C1 segment of cervical spinal cord (tissue), 14 donors: ENCODE measurements at places on chromosomes 2 and 18.

GRCh38 chr2:240568678-240569522 is 616 bp downstream of the RNPEPL1 start:
- peak; percentile 13 for DNase-seq

- DNase-seq, result no peak
Observed at GRCh38 chr2:130823886-130824491, 12.7 kb upstream of the ARHGEF4 start.

GRCh38 chr2:161425728-161426454 is 9.8 kb downstream of the TBR1 start:
- no peak for DNase-seq

GRCh38 chr2:95057535-95058370 is 32.2 kb downstream of the MAL start:
- peak; percentile 56 for DNase-seq

GRCh38 chr2:166867874-166868514 is 20.3 kb upstream of the XIRP2 start:
- DNase-seq, result no peak

DNA sequence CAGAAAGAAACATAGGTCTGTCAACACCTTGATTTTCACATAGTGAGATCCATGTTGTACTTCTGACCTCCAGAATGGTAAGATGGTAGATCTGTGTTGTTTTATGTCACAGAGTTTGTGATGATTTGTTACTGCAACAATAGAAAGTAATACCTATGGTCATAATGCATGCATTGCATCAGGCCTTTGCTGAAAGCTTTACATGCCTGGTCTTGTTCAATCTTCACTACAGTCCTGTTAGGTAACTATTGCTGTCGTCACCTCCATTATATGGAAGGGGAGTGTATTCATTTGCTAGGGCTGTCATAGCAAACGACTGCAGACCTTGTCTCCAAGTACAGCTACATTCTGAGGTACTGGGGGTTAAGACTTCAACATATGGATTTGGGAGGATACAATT is 243.5 kb downstream of the ANAPC1 start:
- DNase-seq, result no peak

GRCh38 chr18:46174342-46175041 is 70.3 kb downstream of the HAUS1 start:
- no peak for DNase-seq

DNA sequence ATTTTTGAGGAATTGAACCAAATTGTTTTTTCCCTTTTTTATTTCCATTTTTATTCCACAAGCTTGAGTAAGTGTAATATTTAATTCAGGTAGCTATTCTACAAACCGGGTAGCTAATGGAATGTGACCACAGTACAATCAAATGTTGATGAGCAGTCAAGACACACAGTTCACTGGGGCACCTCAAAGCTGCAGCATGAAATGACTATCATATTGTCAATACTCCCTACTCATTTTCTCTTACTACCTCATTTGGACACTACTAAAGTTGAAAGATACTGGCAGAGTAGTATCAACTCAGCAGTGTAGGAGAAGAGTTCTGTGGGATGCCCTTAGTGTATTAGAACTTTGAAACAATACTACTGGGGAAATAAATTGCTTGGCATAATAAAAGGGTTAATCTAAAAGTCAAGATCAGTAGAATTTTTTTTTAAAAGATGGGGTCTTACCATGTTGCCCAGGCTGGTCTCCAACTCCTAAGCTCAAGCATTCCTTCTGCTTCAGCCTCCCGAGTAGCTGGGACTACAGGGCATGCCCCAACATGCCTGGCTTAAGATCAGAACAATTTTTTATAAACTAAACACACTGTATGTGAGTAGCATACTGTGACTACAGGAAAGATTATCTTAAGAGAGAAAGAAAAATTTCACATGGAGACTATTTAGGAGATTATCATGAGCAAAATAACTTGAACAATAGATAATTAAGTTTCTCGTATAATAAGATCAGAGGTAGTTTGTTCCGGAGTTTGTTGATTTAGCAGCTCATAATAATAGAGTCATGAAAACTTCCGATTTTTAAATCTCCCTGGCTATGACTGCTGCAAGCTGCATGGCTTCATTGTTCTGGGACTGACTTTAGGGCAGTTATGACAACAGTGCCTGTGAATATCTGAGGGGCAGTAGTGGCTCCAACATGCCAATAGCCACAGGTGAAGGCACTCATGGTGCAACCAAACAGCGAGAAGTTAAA is 43.7 kb downstream of the MYO3B start:
- no peak for DNase-seq

DNA sequence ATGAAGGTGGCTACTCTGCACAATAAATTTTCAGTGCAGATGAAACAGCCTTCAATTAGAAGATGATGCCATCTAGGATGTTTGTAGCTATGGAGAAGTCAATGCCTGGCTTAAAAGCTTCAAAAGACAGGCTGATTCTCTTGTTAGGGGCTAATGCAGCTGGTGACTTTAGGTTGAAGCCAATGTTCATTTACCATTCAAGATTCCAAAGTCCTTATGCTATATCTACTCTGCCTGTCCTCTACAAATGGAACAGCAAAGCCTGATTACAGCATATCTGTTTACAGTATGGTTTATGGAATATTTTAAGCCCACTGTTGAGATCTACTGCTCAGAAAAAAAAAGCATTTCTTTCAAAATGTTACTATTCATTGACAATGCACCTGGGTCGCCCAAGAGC is 15.8 kb downstream of the TGFA start:
- no peak for DNase-seq

DNA sequence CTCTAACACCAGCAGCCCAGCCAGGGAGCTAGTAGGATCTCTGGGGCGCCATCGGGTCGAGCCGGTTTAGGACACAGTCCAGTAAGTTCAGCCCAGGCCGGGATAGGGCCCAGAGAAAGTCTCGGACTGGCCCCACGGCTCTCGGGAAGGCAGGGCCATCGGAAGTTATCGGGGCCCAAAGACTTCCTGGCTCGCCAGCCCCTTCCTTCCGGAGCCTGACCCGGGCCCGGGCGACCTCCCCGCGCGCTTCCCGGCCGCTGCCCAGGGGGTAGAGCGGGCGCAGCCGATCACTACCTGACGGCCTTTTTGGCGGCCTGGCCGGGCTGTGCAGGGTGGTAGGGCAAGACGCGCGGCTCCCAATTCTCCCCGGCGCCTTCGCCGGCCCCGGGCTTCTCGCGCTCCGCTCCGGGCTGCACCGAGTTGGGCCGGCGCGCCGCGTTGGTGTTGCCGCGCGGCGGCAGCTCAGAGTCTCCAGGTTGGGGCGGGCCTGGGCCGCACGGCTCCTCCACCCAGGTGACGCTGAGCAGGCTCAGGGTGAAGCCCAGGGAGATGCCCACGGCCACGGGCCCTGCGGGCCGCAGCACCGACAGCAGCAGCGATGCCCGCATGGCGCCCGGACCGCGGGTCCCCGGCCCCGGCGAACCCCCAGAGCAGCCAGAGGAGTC is 546 bp downstream of the CHPF start:
- DNase-seq, result no peak

DNA sequence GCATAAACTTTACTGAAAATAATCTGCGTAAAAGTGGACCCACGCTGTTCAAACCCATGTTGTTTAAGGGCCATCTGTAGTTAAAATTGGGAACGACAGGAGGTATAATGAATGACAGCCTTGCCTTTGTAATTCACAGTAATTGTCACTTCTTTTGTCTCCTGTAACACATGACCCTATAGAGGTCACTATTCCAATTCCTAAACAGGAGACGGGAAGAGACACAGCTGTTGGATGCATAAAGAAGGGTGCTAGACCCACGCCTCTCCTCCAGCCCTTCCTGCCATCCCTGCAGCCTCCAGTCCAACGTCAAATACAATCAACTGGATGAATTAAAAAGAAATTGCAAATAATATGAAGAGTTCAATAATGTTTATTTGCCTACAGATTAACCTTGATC is 63.1 kb upstream of the NFATC1 start:
- DNase-seq, result no peak

DNA sequence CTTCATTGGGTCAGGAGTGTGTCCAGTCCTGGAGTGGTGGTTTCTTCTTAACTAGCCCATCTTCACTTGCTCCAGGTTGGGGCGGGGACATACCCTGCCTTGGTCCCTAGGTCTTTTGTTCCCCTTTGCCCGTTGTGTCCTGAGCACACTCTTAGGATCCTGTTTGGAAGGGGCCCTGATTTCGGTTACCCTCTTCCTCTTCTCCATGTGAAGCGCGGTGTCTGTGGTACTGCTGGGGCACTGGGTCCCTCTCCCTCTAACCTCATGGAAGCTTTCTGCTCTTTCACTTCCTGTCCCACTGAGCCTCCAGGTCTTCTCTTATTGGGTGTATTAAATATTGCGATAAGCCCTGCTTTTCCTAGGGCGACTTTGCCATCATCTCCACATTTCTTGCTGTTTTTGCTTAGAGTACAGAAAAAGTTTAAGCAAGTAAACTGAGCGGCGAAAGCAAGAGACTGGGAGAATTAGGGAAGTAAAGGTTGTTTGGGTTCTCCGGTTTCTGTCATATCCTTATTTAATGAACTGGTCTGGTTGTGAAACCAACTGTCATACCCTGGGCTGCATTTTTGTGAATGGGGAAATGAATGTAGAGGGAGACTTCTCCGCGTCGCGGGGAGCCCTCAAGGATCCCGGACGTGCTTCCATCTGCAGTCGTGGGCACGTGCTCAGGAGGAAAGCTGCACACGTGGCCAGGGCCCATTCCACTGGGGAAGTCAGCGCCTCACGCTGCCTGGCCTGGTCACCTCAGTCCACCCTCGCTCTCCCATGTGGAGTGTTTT is 73.8 kb upstream of the B3GNT7 start:
- DNase-seq, result peak; percentile 20

DNA sequence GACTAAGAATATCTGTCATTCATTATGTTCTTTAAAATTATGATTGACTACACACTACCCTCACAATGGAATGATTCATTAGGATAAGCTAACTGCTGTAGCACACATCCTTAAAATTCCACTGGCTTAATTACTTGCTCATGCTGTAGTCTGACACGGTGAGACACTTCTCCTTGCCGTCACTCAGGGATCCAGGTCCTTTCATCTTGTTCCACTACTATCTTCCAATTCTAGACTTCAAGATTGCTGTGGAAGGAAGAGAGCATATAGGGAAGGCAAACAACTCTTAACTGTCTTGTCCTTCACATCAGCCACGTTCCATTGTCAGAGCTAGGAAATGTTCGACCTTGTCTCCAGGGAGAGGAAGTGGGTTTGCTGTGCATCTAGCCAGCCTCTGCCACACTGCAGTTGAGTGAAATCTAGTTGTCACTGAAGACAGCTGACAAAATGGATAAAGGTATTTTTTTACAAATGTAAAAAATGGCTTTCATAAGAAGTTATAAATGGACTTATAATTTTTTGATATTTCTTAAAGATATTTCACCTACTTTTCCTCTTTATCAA is 30.1 kb downstream of the GREB1L start:
- no peak for DNase-seq

- no peak for DNase-seq
Observed at GRCh38 chr2:180257247-180257646, 250.2 kb upstream of the CWC22 start.

DNA sequence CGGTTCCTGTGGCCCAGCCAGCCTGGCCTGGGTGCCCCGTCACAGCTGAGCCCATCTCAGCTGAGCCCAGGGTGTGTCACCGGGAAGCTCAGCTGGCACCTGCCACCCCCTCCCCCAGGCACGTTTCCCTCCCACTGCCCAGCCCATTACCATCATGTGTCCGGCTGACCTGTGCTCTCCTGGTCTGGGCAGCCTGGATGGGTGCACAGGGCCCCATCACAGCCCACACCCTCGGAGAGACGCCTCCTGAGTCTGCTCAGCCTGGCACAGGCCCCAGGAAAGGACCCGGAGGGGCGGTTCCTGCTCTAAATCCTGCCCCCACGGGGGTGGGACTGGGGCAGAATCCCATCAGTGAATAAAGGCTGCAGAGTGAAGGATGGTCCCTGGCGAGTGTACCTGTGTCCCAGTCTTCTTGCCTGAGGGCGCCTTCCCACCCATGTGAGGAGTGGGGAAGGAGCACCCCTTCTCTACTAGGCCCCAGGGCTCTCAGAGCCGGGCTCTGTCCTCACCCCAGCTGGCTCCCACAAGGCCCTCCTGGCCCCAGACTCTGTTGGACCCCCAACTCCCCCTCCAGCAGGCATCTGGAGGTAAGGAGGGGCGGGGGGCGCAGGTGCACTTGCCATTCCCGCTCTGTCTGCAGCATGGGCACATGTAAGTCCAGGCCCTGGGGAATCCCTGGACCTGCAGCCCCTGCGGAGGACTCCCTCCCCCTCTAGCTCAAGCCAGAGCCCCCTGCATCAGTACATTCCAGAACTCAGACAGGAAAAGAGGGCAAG is 21.2 kb downstream of the GPC1 start:
- no peak for DNase-seq

DNA sequence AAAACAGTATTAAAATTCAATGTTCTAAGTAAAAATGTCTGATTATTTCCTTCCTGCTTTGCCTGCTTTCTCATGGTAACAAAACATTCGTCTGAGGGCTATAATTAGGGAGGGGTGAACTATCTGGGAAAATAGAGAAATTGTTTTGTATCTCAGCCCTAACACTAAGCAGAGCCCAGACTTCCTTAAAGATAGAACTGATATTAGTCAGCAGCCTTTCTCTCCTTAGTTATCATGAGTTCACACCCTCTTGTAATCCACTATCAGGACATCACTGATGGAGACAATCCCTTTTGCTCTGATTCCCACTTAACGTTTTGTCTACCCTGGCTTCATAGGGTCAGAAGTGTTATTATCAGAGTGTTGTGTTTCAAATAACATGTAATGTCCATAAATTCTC is 701.1 kb upstream of the ZEB2 start:
- no peak for DNase-seq

GRCh38 chr2:191446910-191447309 is 201.7 kb downstream of the MYO1B start:
- no peak for DNase-seq

DNA sequence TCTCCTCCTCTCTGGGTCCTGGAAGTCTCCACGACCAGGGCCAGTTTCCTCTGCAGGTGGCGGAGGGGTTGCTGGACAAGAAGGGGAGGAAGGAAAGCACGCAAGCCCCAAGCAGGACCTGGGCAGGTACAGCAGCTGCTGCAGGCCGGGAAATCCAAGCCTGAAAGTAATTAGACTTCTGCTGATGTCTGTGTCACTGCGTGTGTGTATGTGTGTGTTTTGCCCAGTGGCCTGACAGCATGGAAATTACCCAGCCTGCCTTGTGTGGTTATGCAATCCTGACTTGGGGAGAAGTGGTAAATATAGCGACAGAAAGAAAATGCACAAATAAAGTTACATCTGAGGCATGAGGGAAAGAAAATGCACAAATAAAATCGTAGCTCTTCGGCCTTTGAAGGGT is 121.8 kb upstream of the ZBTB14 start:
- peak; percentile 17 for DNase-seq
